ENCODE measurements at places on chromosomes 6 and 20.

DNA sequence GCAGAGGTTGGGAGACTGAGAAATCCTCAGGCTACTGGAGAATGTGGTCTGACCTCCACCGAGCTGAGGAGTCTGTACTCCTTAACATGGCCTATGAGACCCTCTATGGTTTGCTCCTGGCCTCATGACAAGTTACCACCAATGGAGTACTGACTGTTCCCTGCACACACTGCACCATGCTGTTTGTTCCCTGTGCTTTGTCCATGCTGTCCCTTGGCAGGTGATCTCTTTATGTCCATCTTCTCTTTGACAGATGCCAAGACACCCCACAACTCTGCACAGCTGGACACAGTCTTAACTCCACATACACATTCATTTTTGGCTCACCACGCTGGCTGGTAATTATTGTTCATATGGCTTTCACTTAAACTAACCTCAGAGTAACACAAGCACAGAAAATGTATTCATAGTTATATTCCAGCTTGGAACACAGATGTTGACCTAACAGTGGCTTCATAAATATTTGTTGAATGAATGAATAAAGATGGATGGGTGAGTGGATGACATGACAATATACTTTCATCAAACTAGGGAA, 258.0 kb downstream of the ATXN1 start:
- no peak for DNase-seq

DNA sequence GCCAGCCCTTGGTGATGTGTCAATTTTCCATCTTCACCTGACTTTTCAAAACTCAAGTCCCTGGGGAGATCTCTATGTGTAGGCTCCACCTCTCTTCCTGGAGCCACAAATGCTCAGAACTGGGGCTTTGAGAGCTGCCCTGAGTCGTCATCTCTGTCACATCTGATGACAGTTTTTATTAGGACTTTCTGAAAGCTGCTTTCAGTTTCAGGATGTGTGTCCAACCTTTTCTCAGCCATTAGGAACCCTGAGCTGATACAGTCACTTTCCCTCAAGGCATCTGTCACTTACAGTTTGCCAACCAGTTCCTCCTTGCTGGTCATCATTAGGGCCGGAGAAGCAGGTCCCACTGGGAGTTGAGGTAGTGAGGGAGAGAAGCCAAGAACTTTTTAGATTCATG, 365.9 kb upstream of the CHD6 start:
- no peak for DNase-seq

GRCh38 chr6:144753023-144753705, 468.0 kb downstream of the UTRN start:
- DNase-seq = no peak

DNA sequence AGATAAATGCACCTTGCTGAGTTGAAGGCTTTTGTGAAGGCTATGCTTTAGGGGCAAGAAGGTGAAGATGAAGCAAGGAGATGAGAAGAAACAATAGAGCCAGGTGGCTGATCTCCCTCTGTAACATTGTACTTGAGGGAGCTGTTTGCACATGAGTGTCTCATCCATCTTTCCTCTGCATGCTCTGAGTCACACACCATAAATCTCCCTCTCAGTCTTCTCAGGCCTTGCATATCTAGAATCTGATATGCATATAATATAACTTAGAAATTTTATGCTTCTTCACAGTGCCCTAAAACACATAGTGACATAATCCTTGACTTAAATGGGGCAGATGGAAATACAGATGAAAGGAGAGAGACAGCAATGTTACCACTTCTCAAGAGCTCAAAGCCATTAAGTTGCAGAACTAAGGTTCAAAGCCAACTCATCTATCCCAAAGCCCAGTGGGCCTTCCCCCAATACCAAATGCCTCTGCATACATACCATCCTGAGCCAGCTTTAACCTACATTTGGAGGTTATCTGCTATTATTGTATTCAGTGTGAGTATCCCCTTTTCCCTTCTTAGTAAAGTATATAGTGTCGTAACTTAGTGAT, 62.4 kb upstream of the STXBP5 start:
- DNase-seq = no peak

DNA sequence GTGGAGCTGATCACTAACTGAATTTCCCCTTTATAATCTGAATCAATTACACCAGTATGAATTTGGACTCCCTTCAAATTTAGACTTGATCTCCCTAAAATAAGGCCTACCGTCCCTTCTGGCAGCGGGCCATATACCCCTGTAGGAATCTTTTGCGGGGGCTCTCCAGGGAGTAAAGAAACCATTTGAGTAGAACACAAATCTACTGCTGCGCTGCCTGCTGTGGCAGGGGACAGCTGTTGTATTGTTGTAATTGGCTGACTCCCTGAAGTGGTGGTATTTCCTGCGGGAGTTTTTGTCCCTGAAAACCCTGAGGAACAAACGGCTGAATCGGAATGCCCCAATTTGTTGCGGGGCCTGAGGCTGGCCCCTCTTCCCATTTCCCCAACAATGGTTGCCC, 16.0 kb upstream of the PTCRA start:
- no peak for DNase-seq

GRCh38 chr6:154938221-154938580, 56.9 kb upstream of the TIAM2 start:
- DNase-seq = peak; percentile 64

- no peak for DNase-seq
Observed at GRCh38 chr6:158837684-158838625, 18.8 kb upstream of the EZR start.

DNA sequence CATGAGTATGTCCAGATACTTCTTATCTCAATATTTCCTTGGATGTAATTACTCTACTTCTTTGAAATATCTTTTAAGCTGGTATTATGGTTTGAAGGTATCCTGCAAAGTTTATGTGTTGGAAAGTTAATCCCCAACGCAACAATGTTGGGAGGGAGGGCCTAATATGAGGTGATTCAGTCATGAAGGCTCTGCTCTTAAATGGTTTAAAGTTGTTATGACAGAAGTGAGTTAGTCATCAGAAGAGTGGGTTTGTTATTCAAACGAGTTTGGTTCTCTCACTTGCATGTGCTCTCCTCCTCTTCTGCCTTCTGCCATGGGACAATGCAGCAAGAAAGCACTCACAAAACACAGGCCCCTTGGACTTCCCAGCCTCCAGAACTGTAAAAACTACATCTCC, 176.3 kb downstream of the KCNQ5 start:
- DNase-seq = no peak

GRCh38 chr6:146787876-146788508, 189.2 kb downstream of the ADGB start:
- DNase-seq = no peak

DNA sequence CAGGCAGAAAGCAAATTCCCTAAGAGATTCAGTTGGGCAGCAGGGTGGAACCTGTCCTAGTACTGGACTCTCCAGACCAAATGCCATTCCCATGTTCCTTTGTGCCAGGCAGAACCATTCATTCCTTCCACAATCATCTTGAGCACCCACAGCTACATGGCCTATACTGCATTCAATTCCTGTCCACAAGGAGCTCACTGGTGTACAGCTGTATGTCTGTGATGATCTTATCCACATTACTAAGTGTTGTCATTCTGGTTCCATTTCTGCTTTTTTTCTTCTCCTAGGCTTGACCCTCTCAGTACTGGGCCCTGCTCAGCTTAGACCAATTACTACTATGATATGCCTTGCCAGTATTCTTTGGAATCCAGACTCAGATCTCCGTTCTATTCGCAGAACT, 27.5 kb downstream of the MAN1A1 start:
- no peak for DNase-seq

DNA sequence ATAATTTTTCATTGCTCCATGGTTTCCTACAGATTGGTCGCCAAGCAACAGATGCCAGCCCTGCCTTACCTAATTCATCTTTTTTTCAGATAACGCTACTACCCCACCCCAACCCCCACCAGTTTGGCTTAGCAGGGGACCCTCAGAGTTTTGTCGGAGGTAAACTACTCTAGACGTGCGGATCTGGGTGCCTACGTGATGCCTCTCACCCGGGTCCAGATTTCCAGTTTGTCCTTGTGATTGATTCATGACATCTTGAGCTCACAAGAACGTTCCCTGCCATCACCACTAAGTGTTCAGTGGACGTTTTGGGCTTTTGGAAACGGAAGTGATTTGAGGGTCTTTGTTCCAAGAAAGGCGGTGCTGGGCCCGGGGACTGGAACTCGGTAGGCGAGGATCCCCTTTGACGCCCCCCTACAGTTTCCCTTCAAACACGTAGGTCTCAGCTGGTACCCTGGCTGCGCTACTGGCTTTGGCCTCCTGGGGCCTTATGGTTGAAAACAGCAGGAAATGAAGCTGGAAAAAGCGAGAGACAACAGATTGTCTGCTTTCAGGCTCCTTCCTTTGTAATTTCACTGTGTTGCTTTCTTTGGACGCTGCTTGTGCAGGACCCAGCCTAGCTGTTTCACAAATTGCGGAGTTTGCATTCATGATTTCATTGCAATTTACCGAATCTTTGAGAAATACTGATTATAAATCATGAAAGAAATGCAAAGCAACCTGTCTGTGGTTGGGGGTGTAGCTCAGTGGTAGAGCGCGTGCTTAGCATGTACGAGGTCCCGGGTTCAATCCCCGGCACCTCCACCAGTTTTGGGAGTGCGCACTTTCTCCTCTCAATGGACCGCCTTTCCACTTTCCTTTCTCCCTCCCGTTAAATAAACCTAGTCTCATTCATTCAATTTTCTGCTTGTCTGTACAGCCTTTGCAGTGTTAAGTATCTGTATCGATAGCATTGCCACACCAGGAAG, 81.0 kb downstream of the GPX5 start:
- DNase-seq = peak; percentile 81

DNA sequence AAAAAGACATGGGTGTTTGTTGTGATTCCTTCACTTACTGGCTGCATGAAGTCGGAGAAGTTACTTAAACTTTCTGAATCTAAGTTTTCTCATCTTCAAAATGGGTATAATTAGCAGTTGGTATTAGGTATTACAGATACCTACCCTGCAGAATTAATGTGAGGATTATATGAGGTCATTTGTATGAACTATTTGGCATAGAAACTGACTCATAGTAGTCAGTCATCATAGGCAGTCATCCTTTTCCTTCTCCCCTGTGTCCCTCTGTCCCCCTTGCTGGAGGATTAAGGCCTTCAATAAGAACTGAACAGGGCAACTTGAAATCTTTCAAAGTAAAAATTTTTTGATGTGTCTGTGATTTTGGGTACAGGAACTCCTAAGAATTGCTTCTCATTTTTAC, 26.3 kb downstream of the RALGAPB start:
- no peak for DNase-seq

- no peak for DNase-seq
Observed at GRCh38 chr6:115783402-115784061, 277.2 kb downstream of the FRK start.

DNA sequence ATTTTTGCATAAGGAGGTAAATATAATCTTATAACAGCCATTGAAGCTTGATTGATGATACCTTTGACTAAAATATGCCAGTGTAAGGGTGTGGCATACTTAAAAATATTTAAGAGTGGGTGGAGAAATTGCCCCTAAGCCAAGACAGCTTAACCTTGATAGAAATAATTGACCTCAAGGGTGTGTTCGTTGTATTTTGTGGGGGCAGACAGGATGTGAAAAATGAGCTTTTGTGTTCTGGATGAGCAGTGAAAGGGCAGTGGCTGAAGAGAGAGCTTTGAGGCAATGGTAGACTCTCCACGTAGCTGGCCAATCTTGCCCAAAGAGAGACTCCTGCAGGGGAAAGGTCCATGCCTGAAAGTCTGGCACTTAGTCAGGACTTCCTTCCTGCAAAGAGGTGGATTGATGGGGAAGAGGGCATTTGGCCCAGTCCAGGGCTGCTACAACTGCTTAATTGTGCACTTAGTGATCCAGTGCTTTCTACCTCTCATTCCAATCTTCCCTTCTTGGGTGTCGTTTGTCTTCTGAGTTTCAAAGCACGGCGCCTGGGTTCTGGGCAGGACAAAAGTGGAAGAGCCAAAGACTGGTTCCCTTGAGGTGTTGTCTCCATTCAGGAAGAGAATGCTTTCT, 15.6 kb upstream of the CD109 start:
- DNase-seq = no peak

DNA sequence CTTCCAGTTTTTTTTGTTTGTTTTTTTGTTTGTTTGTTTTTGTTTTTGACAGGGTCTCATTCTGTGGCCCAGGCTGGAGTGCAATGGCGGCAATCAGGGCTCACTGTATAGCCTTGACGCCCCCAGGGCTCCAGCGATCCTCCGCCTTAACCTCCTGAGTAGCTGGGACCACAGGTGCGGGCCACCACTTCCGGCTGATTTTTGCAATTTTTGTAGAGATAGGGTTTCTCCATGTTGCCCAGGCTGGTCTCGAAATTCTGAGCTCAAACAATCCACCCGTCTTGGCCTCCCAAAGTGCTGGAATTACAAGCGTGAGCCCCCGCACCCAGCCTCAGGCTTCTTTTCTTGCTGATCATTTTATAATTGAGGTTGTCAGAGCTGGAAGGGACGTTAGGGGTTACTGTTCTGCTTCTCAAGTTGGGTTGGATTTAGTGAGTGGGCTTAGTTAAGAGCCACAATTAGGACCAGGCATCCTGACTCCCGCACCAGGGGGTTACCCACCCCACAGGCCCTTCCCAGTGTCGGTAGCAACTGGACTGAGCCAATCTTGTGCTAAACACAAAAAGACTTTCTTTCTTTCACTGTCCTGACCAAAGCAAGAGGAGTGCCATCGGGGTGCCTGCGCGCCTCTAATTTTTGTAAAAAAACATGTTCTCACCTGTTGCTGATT, 13.1 kb upstream of the ZSCAN9 start:
- no peak for DNase-seq

DNA sequence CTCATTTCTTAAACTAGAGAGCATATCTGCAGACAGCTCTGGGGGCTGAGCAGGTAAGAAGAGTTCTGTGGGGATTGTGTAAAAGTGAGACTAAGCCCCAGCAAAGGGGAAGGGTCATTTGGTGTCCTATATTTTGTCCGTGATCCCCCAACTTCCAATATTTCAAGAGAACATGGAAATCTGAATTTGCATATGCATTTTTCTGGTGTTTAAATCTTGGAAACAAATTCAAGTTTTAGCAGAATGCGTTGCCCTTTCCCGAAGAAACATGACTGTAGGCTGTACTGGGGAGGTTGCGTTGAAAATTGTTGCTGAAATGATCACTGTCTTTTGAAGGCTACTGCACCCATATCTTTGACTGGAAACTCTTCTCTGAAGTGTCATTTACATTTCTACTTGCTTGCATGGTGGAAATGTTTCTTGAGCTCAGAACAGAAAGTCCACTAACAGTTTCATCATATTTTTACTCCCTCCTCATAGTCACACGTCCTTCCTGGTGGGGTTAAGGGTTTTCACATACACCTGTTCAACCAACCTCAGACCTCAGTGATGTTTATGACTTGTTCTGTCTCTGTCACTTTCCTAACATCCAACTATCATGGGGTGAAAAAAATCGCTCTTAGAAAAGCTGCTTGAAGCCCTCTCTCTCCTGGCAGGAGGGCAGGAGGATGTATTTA, 140.3 kb downstream of the BCAS1 start:
- DNase-seq = no peak

- DNase-seq = no peak
Observed at GRCh38 chr6:137892271-137892708, 25.2 kb downstream of the TNFAIP3 start.

- peak; percentile 8 for DNase-seq
Observed at GRCh38 chr6:111951497-111952085, 78.3 kb upstream of the FYN start.
